Bronchial epithelial cell (primary cell): ENCODE measurements at places on chromosomes 11 and 22.

- no peak for DNase-seq
These were observed 211.1 kb upstream of the MTNR1B start for GRCh38 chr11:92758241-92758780.

- DNase-seq = no peak
These were observed 80.9 kb upstream of the MYO18B start for GRCh38 chr22:25661073-25661472.

GRCh38 chr22:36413022-36413775 lies 25.4 kb upstream of the MYH9 start:
- no peak for DNase-seq

- peak; percentile 17 for DNase-seq
These were observed 556.3 kb upstream of the ANO3 start for GRCh38 chr11:25775603-25776002.

- no peak for DNase-seq
These were observed 9.5 kb downstream of the SLC16A8 start for GRCh38 chr22:38074181-38075104.

DNA sequence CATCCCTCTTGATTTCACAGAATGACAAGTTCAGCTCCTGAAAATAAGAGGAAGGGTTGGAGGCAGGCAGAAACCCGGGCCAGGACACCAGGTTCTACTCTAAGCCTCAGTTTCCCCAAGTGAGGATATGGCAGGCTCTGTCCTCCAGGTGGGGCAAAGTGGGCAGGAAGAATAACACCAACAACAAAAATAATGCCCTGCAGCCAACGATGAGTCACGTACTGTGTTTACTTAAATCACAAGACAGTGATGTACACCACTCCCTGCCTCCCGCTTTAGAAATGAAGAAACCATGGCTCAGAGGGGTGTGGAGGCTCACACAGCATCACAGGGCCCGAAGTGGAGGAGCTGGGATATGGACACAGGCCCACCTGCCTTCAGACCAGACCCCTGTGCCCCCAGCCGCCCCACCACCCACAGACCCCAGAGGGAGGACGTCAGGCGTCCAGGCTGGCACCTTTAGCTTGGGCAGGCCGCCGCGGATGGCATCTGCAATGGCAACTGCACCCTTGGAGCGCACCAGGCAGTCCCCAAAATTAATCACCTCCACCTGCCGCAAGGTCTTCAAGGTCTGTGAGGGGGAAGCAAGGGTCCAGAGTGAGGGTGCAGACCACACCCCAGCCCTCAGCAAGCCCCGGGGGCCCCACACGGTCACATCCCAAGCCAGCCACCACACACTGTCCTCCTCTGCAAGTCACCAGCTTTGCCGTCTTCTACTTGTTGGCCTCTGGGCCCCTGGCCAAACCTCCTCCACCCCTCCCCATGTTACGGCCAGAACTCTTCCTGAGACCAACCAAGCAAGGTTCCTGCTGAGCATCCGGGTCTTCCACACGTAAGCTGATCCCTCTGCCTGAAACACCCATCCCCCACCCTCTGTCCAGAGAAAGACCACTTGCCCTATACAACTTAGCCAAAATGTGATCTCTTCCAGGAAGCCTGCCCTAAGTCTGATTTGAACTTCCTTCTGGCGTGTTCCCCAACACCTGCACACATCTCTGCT lies 15.8 kb upstream of the CHADL start:
- DNase-seq = peak; percentile 91

DNA sequence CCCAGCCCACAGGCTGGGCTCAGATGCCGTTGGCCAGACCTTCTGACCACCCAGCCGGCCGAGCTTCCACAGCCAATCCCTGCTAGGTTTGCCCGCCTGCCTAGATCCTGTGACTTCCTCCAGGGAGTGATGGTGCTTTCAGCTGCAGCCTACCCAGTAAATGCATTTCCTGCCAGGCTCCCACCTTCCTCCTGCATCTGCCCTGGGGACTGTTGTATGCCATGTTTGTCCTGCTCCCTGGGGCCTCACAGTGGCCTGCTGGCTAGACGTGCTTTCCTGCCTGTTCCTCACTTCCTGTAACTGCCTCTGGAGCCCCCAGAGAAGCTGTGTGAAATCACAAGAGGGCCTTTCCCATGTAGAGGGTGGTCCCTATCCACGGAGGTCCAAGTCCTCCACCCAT lies 86.2 kb downstream of the GALNT18 start:
- no peak for DNase-seq

DNA sequence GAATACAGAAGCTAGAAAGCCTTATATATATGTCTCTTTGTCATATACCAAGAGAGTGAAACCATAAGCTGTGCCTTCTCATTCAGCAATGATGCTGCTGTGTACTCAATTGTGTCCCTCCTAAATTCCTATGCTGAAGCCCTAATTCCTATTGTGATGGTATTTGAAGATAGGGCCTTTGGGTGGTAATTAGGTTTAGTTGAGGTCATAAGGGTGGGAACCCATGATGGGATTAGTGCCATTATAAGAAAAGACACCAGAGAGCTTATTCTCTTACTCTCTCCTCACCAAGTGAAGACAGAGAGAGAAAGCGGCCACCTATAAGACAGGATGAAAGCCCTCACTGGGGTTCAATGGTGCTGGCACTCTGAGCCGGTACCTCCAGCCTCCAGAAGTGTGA lies 1191.3 kb upstream of the TENM4 start:
- no peak for DNase-seq

- DNase-seq = no peak
These were observed 3.9 kb downstream of the DBX1 start for GRCh38 chr11:20156280-20156875.

DNA sequence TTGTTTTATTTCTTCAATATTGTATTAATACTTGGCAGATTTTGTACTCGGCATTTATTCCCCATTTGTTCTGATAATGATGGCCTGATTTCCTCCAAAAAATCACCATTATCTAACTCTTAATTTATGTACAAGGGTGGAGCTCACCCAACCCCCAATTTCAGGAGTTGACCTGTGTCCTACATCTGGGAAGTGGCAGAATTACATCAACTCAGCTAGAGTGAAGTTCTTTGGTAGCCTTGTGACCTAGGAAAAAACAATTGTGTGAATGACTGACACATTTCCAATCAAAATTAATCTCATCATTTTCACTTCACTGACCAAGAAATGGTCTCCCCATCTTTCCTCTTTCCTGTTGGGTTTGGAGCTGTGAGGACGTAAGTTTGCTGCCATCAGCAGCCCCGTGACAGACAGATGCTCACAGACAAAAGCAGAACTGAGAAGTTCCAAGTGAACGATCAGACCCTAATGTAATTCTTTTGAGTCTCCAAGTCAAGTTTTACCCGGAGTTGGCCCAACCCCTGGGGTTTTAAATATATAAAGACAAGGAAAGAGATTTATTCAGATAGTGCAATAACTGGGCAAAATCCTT lies 16.6 kb upstream of the MS4A6E start:
- no peak for DNase-seq

- no peak for DNase-seq
These were observed 288.5 kb downstream of the OPCML start for GRCh38 chr11:133243832-133244231.

GRCh38 chr11:66687831-66688281 lies 10.2 kb upstream of the RBM4B start:
- DNase-seq = no peak

DNA sequence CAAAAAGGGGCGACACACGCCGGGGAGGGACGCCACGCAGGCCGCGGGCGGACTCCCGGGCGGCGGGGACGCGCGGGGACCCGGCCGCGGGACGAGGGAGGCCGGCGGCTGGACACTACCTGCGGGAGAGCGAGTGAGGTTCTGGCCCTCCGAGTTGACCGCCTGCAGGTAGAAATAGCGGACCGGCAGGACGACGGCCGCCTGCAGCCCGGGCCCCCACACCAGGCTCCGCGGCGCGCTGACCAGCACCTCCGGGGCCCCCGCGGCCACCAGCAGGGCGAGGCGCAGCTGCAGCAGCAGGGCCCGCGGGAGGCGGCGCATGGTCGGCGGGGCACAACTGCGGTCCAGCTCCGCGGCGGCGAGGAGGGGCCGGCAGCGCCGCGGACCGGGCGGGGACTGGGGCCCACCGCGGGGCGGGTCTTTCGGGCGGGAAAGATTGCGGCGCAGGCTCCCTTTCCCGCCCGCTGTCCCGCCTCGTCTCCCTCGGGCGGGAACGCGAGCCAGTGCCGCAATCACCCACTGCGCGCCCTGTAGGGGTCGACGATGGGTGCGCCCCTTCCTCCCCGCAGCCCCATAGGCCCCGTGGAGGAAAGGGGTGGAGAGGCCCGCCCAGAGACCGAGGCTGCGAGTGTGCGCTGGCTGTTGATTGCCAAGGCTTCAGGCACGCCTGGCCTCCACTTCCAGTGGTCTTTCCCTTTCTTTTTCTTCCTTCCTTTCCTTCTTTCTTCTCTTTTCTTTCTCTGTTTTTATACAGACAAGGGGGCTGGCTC lies at the start of gene POGLUT3:
TSS of gene POGLUT3 (minus strand) at position 339 of the 770 bp plus-strand sequence. CDS start at position 321, 18 bp downstream.
- no peak for DNase-seq

- peak; percentile 59 for DNase-seq
These were observed at the start of gene FRMD8 for GRCh38 chr11:65386307-65387140. Gene FRMD8, plus strand, starts transcription at chr11:65386637. Its CDS starts 400 bp downstream, at chr11:65387037.
